Panc1 (cell line): ENCODE measurements at places on chromosomes 1 and 21. TPM values are rescaled to one million over a fixed set of nuclear protein-coding genes. Genes with fewer than 3 reads are reported as not detected.

Gene GJA8
- not detected for total RNA-seq

Gene TSPAN1
- 26.1 TPM for total RNA-seq

Gene AMPD1
- total RNA-seq, result not detected

Gene NFASC
- total RNA-seq, result 16.9 TPM

Gene SPATA45
- not detected for total RNA-seq

Gene TMEM234
- 23.3 TPM for total RNA-seq

Gene KRTAP19-2
- total RNA-seq, result not detected

Gene OR6K3
- not detected for total RNA-seq

Gene TMEM269
- 0.13 TPM for total RNA-seq

Gene ESPN
- 8.5 TPM for total RNA-seq

Gene RGS13
- total RNA-seq, result not detected

Gene TCEA3
- 8.3 TPM for total RNA-seq

Gene BNIPL
- total RNA-seq, result 0.46 TPM

Gene C2CD4D
- 1.2 TPM for total RNA-seq

Gene OPRD1
- 5.4 TPM for total RNA-seq

Gene IL19
- not detected for total RNA-seq

Gene RRP1B
- total RNA-seq, result 30.7 TPM
